ENCODE measurements at places on chromosomes 3 and 15.

GRCh38 chr15:38024293-38025091 lies 90.1 kb downstream of the TMCO5A start:
- no peak for DNase-seq

- no peak for DNase-seq
These were observed 1046.0 kb upstream of the NR2F2 start for GRCh38 chr15:95284492-95284891.

DNA sequence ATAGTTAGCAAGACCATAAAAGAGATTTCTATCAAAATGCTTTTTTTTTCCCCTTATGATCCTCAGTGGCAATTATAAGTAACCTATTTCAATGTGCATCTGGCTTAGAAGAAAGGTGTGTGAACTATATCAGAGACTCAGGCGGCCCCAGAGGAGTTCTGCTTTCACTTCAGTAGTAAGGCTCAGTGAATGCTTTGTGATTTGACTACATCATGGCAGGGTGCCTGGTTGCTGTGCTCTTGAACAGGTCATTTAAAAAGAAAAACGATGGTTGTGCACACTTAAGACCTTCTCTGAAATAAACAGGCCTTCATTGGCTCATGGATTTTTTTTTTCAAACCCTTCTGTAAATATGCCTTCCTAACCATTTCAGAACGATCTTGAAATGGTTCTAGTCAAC lies 400.4 kb upstream of the RARB start:
- DNase-seq, result no peak

- DNase-seq, result no peak
These were observed 201.9 kb upstream of the STRIT1 start for GRCh38 chr3:155495387-155495786.

GRCh38 chr15:57405133-57405532 lies 28.8 kb downstream of the CGNL1 start:
- DNase-seq, result no peak

DNA sequence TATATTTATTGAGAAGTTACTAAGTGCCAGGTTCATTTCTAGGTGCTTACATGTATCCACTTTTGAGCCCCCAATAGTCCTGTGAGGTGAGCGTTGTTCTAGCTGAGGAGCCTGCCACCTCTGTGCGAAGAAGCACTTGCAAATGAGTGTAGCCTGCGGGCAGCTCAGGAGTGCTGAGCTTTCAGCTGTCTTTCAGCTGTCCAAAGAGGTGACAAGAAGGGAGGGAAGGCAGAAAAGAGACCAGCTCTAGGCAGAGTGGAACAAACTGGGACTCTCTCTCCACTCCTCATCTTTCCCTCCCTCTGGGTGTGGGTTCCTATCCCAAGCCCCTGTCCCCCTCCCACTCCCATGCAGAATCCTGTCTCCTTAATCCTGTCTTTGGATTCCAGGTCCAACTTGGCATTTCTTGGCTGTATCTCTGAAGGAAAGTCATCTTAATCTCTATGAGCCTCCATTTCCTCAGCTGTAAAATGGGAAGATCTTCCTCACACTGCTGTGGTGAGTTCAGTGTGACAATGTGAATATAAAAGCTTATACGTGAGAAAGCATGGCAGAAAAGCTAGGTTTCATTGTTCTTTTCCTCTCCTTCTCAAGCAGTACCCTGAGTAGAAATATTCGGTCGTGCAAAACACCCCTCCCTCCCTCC lies 6.7 kb upstream of the SRP14 start:
- no peak for DNase-seq

- DNase-seq, result no peak
These were observed 225.1 kb downstream of the SNRPN start for GRCh38 chr15:25179673-25180511.

DNA sequence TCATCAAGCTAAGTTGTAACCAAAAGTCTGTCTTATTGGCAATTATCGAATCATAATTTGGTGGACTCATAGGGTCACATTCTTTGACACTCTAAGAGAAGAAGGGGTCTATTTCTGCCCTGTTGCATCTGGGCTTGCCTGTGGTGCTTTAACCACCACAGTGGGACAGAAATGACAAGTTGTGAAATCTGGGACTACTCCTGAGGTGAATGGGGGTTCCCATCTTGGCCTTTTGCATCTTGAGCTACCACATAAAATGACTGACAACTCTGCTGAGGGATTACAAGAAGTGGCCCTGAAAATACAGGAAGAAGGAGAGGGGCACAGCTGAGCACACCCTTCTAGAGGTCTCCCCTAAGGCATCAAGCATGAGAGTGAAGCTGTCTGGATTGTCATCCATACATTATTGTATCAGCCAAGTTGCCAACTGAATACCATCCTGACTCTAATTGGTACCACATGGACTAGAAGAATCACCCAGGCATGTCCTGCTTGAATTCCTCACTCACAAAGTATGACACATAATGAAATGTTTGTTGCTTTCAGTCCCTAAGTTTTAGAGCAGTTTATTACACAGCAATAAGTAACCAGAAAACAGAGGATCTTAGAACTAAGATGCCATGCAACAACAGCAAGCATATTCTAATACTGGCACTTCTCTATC lies 306.5 kb downstream of the ROBO1 start:
- DNase-seq, result no peak

- DNase-seq, result no peak
These were observed 107.8 kb downstream of the MYRIP start for GRCh38 chr3:39917065-39917773.

DNA sequence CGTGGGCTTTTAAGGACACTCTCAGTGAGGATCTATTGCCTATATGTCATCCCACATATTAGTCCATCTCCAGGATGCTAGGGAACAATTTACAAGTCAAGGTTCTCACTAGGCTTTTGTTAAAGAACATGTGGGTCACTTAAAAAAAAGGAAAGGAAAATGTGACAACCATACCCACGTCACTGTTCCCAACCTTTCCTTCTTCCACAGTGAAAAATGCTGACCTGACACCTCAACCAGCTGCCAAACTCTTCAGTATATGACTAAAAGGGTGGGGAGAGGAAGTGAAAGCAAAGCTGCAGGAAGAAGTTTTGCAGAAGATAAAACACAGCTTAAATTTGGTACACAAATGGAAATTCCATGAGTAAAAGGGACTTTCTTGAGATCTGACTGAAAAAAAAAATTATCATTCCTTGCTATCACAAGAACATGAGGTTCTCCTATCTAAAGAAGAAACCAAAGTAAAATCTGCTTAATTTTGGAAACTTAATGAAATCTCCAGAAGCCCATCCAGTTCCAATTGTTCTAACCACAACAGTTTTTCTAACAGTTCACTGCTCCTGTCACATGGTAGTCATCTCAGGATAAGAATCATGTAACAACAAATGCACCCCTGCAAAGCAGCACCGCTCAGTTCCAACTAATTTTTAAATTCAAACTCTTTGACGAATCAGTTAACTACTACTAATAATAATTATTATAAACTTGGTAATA lies 117.0 kb upstream of the TSPAN3 start:
- DNase-seq, result peak; percentile 97

- no peak for DNase-seq
These were observed 102.7 kb downstream of the PTPRG start for GRCh38 chr3:61664105-61664482.

DNA sequence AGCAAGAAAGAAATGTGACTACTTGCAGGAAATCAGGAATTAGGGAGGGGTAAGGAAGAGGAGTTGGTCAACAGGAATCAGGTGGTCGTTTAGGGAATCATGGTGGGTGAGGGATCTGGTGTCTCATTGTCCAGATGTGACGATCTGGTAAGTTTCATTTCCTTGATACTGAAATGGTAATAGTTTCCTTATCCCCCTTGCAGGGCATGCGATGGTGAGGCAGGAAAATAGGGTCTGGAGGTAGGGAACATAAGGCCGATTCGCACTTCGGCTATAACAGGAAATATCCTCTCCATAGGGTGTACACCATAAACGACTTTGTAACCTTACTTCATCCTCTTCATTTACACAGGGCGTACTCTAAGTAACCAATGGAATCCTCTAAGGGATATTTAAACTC lies 574 bp upstream of the LRRC34 start:
- no peak for DNase-seq

- no peak for DNase-seq
These were observed 35.5 kb downstream of the LEO1 start for GRCh38 chr15:51936105-51936478.

DNA sequence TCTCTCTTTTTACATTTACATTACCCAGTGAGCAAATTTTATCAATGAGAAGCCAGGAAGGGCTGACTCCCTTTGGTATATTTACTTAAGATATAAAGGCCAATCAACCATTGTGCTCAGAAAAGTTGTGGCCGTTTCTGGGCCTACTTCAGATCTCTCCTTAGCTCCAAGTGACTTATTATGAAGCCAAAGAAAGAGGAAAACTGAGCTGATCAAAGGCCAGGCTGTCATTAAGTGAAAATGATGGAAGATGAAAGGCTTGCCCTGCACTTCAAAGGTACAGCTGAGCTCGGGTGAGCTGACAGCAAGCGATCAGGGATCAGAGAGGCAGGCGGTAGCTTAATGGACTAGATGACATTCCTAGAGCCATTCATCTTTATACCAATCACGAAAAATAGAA lies 24.8 kb downstream of the VGLL4 start:
- no peak for DNase-seq

- DNase-seq, result no peak
These were observed 227.5 kb downstream of the DTWD1 start for GRCh38 chr15:49848282-49848724.

DNA sequence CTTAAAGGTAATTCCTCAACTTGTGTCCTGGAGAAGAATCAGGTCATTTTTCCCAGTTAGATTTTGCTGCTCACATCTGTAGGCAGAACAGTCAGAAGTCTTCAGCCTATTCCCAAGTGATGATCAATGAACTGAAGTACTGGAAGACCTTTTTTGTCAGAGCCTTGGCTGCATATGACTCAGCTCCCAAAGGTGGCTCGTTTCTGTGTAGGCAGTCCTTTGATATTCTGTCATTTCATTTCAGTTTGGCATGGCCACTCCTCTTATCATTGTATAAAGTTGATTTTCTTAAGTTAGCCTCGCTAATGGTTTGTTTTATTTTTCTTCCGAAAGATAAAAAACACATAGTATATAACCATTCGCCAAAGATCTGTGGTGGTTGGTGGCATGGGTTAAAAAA lies 90.7 kb downstream of the KLHL25 start:
- no peak for DNase-seq

- DNase-seq, result no peak
These were observed 68.0 kb downstream of the CHL1 start for GRCh38 chr3:264394-265156.

GRCh38 chr3:60281970-60282369 lies 969.3 kb downstream of the FHIT start:
- DNase-seq, result no peak

DNA sequence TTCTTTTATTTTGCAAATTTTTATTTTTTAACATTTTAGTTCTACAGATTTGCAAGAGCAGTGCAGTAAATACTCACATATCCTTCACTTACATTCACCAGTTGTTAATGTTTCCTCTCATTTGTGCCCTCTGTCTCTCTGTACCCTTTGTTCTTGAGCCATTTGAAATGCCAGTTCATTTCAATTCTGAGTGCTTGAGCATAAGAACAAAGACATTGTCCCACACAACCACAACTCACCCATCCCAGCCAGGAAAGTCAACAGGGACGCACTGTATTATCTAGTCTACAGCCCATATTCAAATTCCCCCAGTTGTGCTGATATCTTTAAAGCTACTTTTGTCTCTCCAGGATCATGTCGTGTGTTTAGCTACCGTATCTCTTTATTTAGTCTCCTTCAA lies 141.4 kb upstream of the SLC6A11 start:
- DNase-seq, result no peak

- no peak for DNase-seq
These were observed 98.6 kb upstream of the UBP1 start for GRCh38 chr3:33538678-33539339.

DNA sequence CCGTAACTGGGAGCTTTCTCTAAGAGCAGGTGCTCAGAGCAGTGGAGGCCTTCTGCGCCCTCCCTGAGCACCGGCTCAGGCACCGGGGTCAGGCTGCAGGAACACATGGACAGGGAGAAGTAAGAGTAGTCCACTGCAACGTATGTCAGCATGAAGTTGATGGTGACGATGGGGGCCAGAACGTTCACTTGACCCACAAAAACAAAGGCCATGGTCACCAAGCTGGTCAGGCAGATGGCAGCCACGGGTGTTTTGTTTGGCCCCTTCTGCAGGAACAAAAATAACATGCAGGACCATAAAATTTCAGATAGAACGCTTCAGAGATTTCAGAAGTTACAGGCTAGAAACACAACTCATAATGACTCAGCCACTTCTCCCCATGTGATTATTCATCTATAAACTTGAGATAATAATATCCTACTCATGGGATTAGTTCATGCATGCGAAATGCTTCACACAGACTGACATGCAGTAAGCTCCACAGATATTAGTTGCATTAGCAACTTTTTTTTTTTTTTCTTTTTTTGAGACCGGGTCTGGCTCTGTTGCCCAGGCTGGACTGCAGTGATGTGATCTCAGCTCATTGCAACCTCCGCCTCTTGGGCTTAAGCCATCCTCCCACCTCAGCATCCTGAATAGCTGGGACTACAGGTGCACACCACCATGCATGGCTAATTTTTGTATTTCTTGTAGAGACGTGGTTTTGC lies 52.2 kb upstream of the HEG1 start:
- no peak for DNase-seq

DNA sequence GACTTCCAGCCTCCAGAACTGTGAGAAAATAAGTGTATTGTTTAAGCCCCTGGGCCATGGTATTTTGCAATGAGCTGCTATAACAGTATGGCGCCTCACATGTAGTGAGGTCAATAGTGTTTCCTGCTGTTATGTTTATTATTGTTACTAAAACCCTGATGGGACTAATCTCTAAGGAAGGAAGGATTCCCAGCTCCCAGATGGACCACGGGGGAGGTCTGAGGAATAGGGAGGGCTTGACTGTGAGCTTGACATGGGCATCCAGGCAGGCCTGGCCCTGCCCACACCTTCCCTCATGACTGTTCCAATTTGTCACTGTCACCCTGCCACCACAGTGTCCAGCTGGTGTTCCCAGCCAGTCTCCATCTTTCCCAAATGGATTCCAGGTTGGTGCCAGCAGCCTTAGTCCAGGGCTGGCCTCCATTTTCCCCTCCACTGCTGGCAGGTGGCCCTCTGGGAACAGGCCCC lies 14.5 kb upstream of the SLC41A3 start:
- no peak for DNase-seq

DNA sequence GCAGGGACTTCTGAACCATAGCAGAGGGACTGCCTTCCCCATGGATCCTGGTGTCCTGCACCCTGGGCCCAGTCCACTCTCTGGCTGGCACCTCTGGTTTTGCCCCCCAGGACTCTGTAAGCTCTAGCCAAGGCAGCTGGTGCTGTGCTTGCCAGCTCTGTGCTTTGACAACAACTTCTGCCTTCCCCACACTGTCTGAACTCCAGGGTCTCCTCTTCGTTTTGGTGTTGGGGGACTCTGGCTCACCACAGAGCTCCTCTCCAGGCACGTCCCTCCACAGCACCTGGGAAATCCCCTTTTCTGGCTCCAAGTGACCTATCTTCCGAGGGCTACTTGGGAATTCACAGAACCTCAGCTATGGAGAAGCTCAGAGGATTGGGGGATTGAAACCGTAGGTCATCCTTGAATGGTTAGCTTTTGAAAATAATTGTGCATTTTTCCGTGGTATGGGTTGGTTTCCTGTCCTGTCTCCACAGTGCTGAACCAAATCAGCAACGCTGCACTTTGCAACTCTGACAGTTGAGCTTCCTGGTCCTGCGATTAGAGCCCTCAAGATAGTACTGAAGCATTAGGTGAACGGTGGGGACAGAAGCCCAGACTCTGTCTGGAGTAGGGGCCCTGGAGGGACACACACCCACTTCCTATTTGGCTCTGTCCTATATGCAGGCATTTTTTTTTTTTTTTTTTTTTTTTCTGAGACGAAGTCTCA lies 152.4 kb downstream of the APBA2 start:
- no peak for DNase-seq

GRCh38 chr3:111998636-111999483 lies at the start of gene TAGLN3:
Gene TAGLN3 (plus strand): TSS chr3:111998922. CDS start chr3:111999423, 501 bp downstream.
- no peak for DNase-seq

- DNase-seq, result no peak
These were observed 41.3 kb upstream of the TNFSF10 start for GRCh38 chr3:172564499-172564898.
